Muscle of leg (tissue), 16 donors: ENCODE measurements at places on chromosomes 2 and 18. TPM values are rescaled to one million over a fixed set of nuclear protein-coding genes. Genes with fewer than 3 reads are reported as not detected.

Gene SIX2
- polyA plus RNA-seq = 8.9 TPM

Gene AKAIN1
- not detected for polyA plus RNA-seq

Gene SLC40A1
- polyA plus RNA-seq = 65.9 TPM

Gene PROKR1
- polyA plus RNA-seq = 4.3 TPM

Gene STON1
- 8.8 TPM for polyA plus RNA-seq
